Left cardiac atrium (tissue), 4 donors: ENCODE measurements at places on chromosomes 7 and 10. TPM values are rescaled to one million over a fixed set of nuclear protein-coding genes. Genes with fewer than 3 reads are reported as not detected.

DNA sequence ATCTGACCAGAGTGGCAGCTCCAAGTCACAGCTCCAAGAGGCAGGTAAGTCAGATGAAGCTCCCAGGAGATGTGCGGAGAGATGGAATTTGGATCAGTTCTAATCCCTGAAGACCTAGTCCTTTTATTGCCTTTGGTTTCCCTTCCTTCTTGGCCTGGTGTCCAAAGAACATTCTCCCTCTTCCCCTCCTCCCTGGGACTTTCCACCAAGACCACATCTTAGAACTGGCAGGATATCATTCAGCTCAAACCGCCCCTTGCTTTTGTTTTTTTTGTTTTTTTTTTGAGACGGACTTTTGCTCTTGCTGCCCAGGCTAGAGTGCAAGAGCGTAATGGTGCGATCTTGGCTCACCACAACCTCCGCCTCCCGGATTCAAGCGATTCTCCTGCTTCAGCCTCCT is 190.8 kb downstream of the GFRA1 start:
- no peak for DNase-seq

DNA sequence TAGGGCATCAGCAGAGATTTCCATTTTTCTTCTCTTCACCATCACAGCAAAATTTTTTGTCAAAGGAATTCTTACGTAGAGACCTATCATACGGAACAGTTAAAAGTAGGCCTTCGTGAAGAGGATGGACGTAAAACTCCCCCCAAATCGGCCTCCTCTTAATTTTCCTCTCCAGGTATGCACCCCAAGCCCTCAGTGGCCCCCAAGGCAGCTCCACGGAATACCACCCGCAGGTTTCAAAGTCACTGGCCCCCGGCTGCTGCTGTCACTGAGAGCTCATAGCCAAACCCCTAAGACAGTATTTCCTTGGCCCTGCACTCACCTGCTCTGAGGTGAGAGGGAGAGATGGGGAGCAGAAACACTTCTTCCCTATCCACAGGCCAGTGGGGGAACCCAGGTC is 8.8 kb downstream of the PODXL start:
- no peak for DNase-seq

GRCh38 chr10:58305821-58306220 is 29.0 kb upstream of the UBE2D1 start:
- no peak for DNase-seq

DNA sequence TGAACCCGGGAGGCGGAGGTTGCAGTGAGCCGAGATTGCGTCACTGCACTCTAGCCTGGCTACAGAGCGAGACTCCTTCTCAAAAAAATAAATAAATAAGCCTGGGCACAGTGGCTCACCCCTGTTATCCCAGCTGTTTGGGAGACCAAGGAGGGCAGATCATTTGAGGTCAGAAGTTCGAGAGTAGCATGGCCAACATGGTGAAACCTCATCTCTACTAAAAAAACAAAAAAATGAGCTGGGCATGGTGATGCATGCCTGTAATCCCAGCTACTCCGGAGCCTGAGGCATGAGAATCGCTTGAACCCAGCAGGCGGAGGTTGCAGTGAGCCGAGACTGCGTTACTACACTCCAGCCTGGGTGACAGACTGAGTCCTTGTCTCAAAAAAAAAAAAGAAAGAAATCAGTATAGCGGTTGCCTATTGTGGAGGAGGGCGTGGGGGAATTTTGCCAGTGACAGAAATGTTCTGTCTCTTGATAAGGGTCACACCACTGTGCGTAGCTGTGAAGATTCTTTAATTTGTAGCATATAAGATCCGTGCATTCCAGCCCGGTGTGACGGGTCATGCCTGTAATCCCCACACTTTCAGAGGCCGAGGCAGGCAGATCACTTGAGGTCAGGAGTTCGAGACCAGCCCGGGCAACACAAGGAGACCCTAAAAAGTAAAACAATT is 17.9 kb upstream of the EIF3B start:
- DNase-seq = no peak

DNA sequence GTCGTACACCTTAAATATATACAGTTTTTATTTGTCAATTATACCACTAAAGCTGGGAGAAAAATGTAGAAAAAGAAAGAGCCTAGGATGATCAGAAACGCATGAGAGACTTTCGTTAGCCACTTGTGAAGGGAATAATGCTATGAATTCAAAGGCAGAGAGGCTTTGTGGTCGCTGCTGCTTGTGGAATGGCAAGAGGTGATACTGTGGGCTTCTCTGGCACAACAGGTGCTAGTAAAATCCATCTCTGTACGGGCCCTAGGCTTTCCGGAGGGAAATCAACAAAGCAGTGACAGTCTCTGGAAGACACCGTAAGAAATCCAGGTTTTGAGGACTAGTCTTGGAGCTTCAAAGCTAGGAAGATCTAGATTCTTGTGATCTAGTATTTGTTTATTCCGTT is 52.6 kb downstream of the LRRC72 start:
- DNase-seq = no peak

GRCh38 chr10:124534826-124535601 is 73.4 kb downstream of the LHPP start:
- DNase-seq = no peak

- no peak for DNase-seq
Measured at GRCh38 chr7:133367561-133367960, 114.7 kb downstream of the EXOC4 start.

DNA sequence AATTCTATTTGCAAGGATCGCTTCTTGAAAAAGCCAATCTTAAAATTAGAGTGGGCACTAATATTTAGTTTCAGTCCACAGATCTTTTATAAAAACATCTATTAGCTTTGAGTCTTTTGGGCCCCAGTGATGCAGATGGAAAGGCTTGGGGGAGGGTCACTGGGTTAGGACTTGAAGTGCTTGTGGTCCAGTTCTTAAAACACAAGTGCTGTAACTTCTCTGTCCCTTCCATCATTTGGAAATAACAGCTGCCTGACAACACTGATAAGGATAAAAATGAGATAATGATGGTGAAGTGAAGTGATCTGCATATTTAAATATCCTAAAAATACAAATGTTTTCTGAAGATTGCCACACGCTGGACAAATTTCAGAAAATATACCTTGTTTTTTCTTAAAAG is 37.1 kb upstream of the ZRANB1 start:
- DNase-seq = no peak

DNA sequence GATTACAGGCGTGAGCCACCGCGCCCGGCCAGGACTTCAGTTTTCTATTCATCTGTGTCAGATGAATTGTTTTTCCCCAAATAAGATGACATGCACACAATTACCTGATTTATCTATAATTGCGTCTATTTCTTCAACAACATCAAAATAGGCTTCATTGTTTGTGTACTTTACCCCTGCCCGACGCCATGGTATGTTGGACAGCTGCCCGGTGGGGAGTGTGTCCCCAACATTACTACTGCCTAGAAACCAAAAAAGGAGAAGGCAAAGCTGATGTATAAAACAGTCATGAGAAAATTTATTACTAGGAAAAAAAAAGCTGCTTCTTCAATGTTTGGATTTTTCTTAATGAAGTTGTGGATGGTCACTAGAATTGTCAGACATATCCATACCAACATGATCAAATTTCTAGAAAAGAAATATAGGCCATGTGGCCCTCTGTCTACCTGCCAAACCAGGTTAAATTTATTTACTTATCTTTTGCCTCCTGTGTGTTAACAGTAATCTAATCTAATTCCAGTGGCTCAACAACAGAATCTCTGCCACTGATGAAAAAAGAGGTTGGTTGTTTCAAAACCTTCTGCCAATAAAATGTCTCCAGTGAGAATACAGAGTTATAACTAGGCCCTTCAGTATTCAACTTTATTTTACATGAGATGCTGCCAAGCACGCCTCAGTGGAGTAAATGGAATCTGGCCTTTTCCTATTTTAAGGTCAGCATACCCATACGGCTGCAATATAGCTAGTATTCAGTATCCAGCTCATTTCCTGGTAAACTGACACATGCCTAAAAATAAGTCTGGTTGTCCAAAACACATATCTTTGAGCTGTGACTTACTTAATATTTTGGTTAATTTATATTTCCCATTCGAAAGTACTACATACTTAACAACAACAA is 16.5 kb downstream of the AP3M1 start:
- DNase-seq = no peak

Gene ZNF107
- 2.4 TPM for total RNA-seq

Gene WNT2
- total RNA-seq = 2.7 TPM

Gene TEX47
- total RNA-seq = not detected

Gene GTF2IRD1
- total RNA-seq = 19.3 TPM

Gene KLF14
- total RNA-seq = not detected

Gene IFIT1B
- total RNA-seq = not detected

Gene NAT16
- not detected for total RNA-seq

Gene SLC25A13
- 20.4 TPM for total RNA-seq

Gene CALD1
- 194 TPM for total RNA-seq

Gene RSU1
- total RNA-seq = 69.7 TPM

Gene PLCE1
- 15.2 TPM for total RNA-seq

Gene USP6NL
- 9.2 TPM for total RNA-seq
